ENCODE measurements at places on chromosomes 4 and X.

GRCh38 chr4:139815778-139816601, 150.4 kb downstream of the MGST2 start:
- no peak for DNase-seq
- no peak overlapping the region for H3K27ac ChIP-seq
- H3K4me3 ChIP-seq, result no peak overlapping the region

DNA sequence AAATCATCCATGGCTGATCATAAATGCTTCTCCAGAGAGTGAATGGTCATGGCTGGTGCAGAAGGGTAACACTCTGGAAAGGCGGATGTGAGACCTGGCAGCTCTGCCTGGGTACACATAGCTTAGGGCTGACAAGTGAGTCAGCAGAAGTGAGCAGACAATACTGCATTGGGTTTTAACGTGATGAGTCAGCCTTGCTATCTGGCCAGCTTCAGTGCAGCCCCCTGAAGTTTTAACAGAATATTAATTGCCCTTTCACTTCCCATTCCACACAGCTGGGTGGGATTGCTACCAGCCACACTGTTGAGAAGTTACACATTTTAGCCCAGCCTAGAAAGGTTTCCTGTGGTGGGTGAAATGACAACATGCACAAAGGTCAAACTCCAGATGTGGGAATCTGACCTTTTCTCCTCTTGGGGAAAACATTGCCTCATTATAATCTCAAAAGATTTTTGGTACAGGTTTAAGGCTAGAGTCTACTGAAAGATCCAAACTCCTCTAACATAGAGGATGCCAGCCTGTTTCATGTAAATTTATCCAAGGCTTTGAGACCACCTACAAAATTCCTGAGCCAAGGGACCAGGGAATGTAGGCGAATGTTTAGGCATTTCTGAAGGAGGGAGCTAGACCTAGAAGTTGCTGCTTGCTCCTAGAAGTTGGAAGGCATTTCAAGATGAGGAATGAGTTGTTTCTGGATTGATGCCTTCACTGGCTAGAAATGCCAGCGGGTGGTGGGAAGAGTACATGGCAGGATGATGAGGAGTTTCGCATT, 230.3 kb upstream of the PGRMC2 start:
- no peak overlapping the region for H3K4me3 ChIP-seq
- H3K27ac ChIP-seq, result no peak overlapping the region
- no peak for DNase-seq
- peaks cover 24% of the 10 kb centered on the region for H3K27me3 ChIP-seq
- no peaks in the 10 kb centered on the region for H3K36me3 ChIP-seq
- H3K4me1 ChIP-seq, result peaks cover 8% of the 10 kb centered on the region

GRCh38 chr4:26858947-26859401, 1.7 kb upstream of the STIM2 start:
- H3K36me3 ChIP-seq, result peaks cover 35% of the 10 kb centered on the region
- peak overlapping the region; percentile 98 for H3K27ac ChIP-seq
- no peak for DNase-seq

- no peaks in the 10 kb centered on the region for H3K27me3 ChIP-seq
- DNase-seq, result peak; percentile 95
- peak within 1 kb of the TSS; percentile 100 for H3K27ac ChIP-seq
Observed at GRCh38 chr4:68349649-68350360, at the start of gene YTHDC1. YTHDC1 (minus strand) TSS chr4:68350090; CDS start chr4:68349753, 337 bp downstream.

DNA sequence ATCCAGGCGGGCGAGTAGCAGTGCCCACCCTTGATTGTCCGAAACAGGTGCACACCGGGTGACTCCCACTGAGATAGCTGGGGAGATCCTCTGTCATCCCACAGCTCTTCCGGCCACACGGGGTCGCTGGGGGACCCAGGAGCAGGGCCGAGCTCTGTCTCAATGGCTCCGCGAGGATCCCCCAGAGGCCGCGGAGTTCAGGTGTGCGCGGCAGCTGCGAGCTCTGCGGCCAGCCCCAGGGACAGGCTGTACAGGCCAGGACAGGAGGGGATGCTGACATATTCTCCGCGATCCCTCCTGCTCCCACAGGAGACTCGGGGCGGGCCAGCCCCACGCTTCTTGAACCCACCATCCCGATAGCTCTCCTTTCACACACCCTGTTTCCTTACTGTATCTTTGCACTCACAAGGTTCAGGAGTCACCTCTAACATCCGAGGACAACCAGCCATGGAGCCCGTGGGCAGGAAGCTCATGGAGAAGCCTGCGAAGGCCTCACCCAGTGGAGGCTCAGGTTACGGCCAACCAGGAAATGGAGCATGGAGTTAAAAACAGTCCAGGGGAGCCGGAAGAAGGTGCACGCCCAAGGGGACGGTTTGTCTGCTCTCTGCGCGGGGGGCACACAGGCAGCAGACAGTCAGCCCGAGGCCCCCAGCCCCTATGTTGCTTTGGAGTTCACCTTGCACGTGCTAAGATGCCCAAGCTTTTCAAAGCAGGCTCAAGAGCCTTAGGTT, 77.9 kb upstream of the AMELX start:
- H3K36me3 ChIP-seq, result no peaks in the 10 kb centered on the region
- H3K27ac ChIP-seq, result no peak overlapping the region
- no peak overlapping the region for H3K4me3 ChIP-seq
- H3K4me1 ChIP-seq, result no peaks in the 10 kb centered on the region
- no peak for DNase-seq

- no peak overlapping the region for H3K4me3 ChIP-seq
- H3K4me1 ChIP-seq, result peaks cover 19% of the 10 kb centered on the region
- H3K27ac ChIP-seq, result no peak overlapping the region
Observed at GRCh38 chr4:122758033-122758432, 25.5 kb downstream of the BBS12 start.

GRCh38 chr4:76897536-76898384, at the start of gene SOWAHB:
SOWAHB (minus strand) TSS chr4:76898144; CDS start chr4:76897849, 295 bp downstream.
- H3K27me3 ChIP-seq, result peaks cover 23% of the 10 kb centered on the region
- peaks cover 13% of the 10 kb centered on the region for H3K4me1 ChIP-seq
- no peak within 1 kb of the TSS for H3K27ac ChIP-seq

DNA sequence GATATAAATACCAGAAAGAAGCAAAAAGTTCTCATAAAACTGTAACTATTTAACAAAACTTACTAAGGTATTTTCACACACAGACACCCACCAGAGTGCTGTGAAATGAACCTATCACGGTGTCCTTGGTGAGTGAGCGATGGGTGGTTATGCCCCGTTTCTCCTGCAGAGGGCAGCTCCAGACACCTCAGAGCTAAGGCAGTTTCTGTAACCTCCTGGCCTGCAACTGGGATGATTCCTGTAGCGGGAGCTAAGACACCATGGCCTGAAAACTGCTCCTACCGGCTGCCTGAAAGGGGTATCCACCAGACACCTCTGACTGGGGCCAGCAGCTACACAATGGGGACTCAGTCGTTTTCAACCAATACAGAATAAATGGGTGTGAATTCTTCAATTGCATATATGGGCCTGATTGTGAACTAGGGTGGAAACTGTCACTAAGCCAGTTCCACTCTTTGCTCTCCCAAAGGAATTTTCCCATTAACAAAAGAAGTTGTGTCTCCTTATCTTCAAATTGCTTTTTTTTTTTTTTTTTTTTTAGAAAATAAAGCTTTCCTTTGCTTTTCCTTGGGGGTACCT, 2375.8 kb upstream of the TENM3 start:
- H3K36me3 ChIP-seq, result no peaks in the 10 kb centered on the region
- no peak for DNase-seq
- no peaks in the 10 kb centered on the region for H3K4me1 ChIP-seq
- no peak overlapping the region for H3K4me3 ChIP-seq
- no peaks in the 10 kb centered on the region for H3K27me3 ChIP-seq

DNA sequence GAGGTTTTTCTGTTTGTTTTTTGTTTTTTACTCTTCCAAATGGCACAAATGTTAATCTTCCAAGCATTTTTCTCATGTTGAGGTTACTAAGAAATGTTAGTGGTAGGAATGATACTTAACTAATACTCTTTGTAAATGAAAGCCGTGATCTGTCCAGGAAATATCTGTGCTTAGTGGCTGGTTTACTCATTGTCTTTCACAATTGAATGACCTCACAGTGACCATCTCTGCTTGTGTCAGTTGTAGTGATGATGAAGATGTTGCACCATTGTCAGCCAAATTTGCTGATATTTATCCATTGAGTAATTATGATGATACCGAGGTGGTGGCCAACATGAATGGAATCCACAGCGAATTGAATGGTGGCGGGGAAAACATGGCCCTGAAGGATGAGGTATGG, 93.5 kb downstream of the TNIP2 start:
- H3K27ac ChIP-seq, result no peak overlapping the region
- H3K36me3 ChIP-seq, result peaks cover 71% of the 10 kb centered on the region
- no peaks in the 10 kb centered on the region for H3K27me3 ChIP-seq
- peaks cover 15% of the 10 kb centered on the region for H3K4me1 ChIP-seq

DNA sequence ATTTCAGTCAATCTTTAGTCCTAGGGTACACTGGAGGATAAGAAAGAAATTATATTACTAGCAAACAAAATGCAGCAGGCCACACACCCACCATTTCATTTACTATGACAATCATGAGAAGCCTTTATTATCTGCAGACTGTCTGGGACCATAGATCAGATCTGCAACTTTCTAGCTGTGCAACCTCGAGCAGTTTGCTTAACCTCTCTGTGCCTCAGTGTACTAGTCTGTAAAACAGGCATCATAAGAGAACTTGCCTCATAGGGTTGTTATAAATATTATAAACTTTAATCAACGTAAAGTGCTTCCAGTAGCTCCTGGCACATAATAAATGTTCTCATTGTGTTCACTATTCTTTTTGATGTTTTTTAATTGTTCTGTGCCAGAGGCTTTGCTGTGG, 128.2 kb upstream of the C1QTNF7 start:
- H3K4me1 ChIP-seq, result no peaks in the 10 kb centered on the region
- no peaks in the 10 kb centered on the region for H3K36me3 ChIP-seq
- H3K27me3 ChIP-seq, result peaks cover 16% of the 10 kb centered on the region
- no peak for DNase-seq

- H3K4me3 ChIP-seq, result no peak overlapping the region
- no peak overlapping the region for H3K27ac ChIP-seq
- H3K4me1 ChIP-seq, result no peaks in the 10 kb centered on the region
Observed at GRCh38 chr4:89008166-89008565, 48.8 kb downstream of the FAM13A start.

GRCh38 chr4:74451214-74451661, 6.3 kb downstream of the AREG start:
- H3K4me3 ChIP-seq, result no peak overlapping the region
- no peaks in the 10 kb centered on the region for H3K36me3 ChIP-seq
- H3K4me1 ChIP-seq, result no peaks in the 10 kb centered on the region
- DNase-seq, result no peak

- H3K27ac ChIP-seq, result no peak overlapping the region
- DNase-seq, result no peak
- no peaks in the 10 kb centered on the region for H3K27me3 ChIP-seq
- H3K4me3 ChIP-seq, result no peak overlapping the region
- H3K4me1 ChIP-seq, result peaks cover 6% of the 10 kb centered on the region
- no peaks in the 10 kb centered on the region for H3K36me3 ChIP-seq
Observed at GRCh38 chr4:80507507-80507906, 172.0 kb downstream of the CFAP299 start.

DNA sequence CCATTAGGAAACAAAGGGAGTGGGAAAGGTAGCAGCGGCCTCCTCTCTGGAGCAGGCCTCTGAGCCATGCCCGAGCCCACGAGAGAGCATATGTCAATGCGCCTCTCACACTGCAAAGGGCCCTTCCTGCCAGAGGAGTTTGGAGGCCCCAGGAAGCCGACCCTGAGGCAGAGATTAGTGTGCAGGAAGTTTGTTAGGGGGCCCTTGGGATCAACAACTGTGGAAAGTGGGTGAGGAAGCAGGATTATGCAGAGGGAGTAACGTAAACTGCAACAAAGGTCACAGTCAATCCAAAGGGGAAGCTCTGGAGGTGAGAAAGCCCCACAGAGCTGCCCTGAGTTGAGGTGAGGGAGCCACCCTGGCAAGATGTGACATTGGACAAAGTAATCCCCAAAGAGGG, 17.4 kb downstream of the RTL5 start:
- H3K4me1 ChIP-seq, result peaks cover 24% of the 10 kb centered on the region
- no peaks in the 10 kb centered on the region for H3K27me3 ChIP-seq
- peaks cover 3% of the 10 kb centered on the region for H3K36me3 ChIP-seq
- H3K27ac ChIP-seq, result no peak overlapping the region
- no peak for DNase-seq
- H3K4me3 ChIP-seq, result peak overlapping the region; percentile 21

DNA sequence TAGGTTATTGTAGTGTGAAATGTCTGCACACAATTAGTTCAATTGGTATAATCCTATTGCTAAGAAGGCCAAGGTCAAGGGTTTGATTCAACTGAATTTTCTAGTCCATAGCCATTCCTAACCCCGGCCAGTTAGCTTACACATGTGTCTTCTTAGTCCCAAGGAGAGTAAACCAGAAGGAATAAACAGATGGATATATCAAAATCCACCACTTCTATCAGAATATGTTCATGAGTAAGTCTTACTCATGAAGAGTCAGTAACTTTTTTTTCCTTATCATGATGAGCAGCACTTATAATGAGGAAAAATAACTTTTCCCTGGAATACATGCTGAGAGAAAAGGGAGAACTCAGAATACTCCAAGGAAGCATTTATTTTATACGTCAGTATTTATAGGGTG, 9.5 kb downstream of the HHIP start:
- no peak overlapping the region for H3K4me3 ChIP-seq
- H3K27ac ChIP-seq, result no peak overlapping the region
- H3K36me3 ChIP-seq, result no peaks in the 10 kb centered on the region
- DNase-seq, result no peak
- no peaks in the 10 kb centered on the region for H3K4me1 ChIP-seq

DNA sequence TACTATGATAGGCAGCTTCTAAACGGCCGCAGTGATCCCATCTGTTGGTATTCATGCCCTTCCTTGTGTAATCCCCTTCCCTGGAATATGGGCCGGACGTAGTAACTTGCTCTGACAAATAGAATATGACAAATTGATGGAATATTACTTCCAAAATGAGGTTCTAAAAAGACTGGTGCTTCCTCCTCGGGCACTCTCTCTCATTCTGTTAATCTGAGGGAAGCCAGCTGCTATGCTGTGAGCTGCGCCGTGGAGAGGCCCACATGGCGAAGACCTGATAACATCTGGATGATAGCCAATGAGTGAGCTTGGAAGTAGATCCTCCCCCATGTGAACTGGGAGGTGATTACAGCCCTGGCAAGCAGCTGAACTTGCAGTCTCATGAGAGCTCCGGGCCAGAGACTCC, 27.2 kb upstream of the SLC25A4 start:
- H3K4me3 ChIP-seq, result no peak overlapping the region
- peaks cover 28% of the 10 kb centered on the region for H3K27me3 ChIP-seq
- DNase-seq, result no peak
- H3K36me3 ChIP-seq, result no peaks in the 10 kb centered on the region

- H3K4me3 ChIP-seq, result no peak overlapping the region
- peaks cover 10% of the 10 kb centered on the region for H3K27me3 ChIP-seq
- no peaks in the 10 kb centered on the region for H3K4me1 ChIP-seq
Observed at GRCh38 chr4:121597346-121597934, 99.3 kb downstream of the ANXA5 start.

- no peak within 1 kb of the TSS for H3K27ac ChIP-seq
- no peaks in the 10 kb centered on the region for H3K36me3 ChIP-seq
- no peaks in the 10 kb centered on the region for H3K4me1 ChIP-seq
- DNase-seq, result no peak
- H3K4me3 ChIP-seq, result peak within 1 kb of the TSS; percentile 9
Observed at GRCh38 chr4:140497747-140498636, at the start of gene MGAT4D. MGAT4D (minus strand) TSS chr4:140498293; CDS start chr4:140498222, 71 bp downstream.

GRCh38 chr4:20430259-20430941, 178.7 kb downstream of the SLIT2 start:
- no peak for DNase-seq
- no peaks in the 10 kb centered on the region for H3K4me1 ChIP-seq
- no peaks in the 10 kb centered on the region for H3K27me3 ChIP-seq

All from effector memory CD8-positive, alpha-beta T cell (primary cell).